CD4-positive, alpha-beta T cell treated with Interleukin-12 subunit alpha and Interleukin-12 subunit beta, for 1 hour (primary cell): ENCODE measurements at places on chromosomes 2 and 18.

GRCh38 chr2:54601339-54601738 lies 122.1 kb upstream of the EML6 start:
- DNase-seq, result no peak

- DNase-seq, result no peak
Measured at GRCh38 chr2:16973586-16974286, 308.1 kb upstream of the CYRIA start.

- no peak for DNase-seq
Measured at GRCh38 chr2:181581534-181581933, 75.4 kb downstream of the CERKL start.

DNA sequence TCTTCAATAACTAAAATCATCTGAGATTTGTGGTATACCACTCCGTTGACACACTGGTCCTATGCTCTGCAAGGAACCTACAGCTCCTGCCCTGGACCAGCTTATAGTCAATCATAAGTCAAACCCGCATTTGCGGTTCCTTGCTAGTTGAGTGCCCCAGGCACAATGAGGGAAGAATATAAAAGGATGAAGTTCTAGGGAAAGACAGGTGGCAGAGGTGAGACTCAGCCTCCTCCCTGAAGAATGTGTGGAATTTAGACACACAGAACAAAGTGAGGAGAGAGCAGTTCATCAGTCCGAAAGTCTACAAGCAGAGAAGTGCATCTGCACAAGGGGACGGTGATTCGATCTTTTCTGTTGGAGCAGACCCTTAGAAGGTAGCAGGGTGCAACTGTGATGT lies 615.0 kb upstream of the FANCL start:
- no peak for DNase-seq

DNA sequence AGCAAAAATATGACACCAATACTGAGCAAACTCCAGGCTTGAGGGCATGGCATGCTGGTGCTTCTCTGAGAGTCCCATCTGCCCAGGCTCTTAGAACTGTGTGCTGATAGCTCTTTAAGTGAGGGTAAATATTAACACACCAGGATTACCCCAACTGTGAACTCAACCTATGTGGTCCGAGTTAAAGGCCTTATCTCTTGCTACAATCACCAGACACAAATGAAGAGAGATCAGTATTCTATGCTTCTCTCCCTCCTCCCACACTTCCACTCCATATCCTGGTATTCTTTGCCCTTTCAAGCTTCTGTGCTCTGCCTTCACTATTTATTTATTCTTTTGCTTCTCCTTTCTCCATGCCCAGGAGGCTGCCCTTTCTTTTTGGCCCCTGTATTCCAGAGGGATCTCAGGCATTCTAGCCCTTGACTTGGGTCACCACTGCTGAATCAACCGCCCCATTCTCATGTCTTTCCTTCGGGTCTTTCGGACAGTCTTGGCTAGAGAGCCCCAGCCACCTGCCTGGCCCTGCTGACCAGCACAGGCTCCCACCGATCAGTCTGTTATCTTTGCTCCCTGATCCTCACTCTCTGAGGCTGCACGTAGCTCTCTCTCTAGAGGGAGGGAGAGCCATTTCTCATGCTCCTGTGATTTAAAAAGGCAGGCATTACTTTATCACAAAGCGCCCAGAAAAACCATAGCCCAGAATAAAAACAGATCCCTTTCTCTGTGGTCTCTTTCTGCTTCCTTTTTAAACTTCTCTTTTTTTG lies 17.2 kb upstream of the HK2 start:
- no peak for DNase-seq
